ENCODE measurements at places on chromosomes 12 and 14.

DNA sequence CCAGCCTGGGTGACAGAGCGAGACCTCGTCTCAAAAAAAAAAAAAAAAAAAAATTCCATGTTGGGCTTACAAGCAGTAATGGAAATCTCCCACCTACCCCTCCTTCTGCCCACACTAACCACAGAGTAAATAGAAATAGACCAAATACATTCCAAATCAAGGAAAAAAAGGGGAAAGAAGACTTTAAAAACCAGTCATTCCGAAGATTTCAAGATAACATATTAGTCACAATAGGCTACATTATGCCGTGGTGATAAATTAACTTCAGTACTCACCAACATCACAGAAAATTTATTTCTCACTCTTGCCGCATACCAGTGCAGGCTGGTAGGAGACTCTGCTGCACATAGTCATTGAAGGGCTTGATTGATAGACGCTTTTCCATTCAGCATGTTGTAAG is 15.5 kb upstream of the ETV6 start:
- DNase-seq: no peak

GRCh38 chr14:68577802-68578541 is 214.9 kb downstream of the ZFP36L1 start:
- DNase-seq: peak; percentile 81

- no peak for DNase-seq
These were observed 47.4 kb downstream of the CHST11 start for GRCh38 chr12:104504146-104504545.

DNA sequence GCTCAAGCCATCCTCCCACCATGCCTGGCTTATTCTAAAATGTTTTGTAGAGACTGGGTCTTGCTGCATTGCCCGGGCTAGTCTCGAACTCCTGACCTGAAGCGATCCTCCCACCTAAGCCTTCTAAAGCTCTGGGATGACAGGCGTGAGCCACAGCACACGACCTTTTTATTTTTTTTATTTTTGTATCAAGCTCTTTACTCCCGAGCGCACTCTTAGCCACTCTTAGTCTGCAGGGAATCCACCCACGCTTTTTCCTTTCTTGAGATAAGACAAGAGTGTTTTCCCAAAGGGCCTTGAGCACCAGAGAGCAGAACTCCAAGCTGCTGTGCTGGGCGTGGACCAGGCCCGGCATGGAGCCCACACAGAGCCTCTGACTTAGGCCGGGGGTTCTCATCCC is 23.4 kb downstream of the MAP1LC3B2 start:
- peak; percentile 21 for DNase-seq

All from stromal cell of bone marrow (primary cell).